CD4-positive, alpha-beta T cell treated with Interleukin-2 at 100 ng/mL for 4 hours (primary cell): ENCODE measurements at places on chromosomes 12 and 14.

GRCh38 chr12:132351751-132352495 is 22.5 kb upstream of the GALNT9 start:
- DNase-seq: no peak

GRCh38 chr14:92093320-92093719 is 13.1 kb downstream of the ATXN3 start:
- no peak for DNase-seq

DNA sequence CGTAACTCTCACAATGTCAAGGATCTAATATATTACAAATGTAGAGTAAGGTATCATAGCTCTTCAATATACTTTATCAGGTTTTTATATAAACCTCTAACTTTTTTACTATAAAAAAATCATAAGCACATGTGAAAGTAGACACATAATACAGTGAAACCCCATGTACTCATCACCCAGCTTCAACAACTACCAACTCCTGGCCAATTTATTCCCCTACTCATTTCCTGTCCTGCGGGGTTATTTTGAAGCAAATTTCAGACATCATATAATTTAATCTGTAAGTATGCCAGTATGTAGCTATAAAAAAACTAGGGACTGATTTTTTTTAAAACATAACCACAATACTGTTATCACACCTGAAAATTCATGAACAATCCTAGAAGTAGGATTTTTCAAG is 47.7 kb downstream of the NOPCHAP1 start:
- DNase-seq: no peak

- no peak for DNase-seq
Measured at GRCh38 chr12:12723681-12724420, 6.7 kb downstream of the CDKN1B start.

- no peak for DNase-seq
Measured at GRCh38 chr14:45868863-45869262, 615.9 kb upstream of the MIS18BP1 start.
